ENCODE measurements at places on chromosomes 2 and 18. TPM values are rescaled to one million over a fixed set of nuclear protein-coding genes. Genes with fewer than 3 reads are reported as not detected.

- H3K27ac ChIP-seq = peak overlapping the region; percentile 99
- peaks cover 62% of the 10 kb centered on the region for H3K4me1 ChIP-seq
- peak overlapping the region; percentile 67 for H3K4me3 ChIP-seq
- H3K36me3 ChIP-seq = no peaks in the 10 kb centered on the region
- DNase-seq = no peak
- no peaks in the 10 kb centered on the region for H3K27me3 ChIP-seq
These were observed 602 bp upstream of the ADAM17 start for GRCh38 chr2:9556121-9556743.

GRCh38 chr2:24238158-24238557 lies 63.3 kb downstream of the FAM228A start:
- H3K27ac ChIP-seq = no peak overlapping the region
- H3K4me3 ChIP-seq = no peak overlapping the region
- H3K36me3 ChIP-seq = no peaks in the 10 kb centered on the region
- H3K27me3 ChIP-seq = no peaks in the 10 kb centered on the region
- no peak for DNase-seq

GRCh38 chr2:216792222-216793021 lies 67.4 kb downstream of the TNP1 start:
- peak; percentile 79 for DNase-seq
- peaks cover 58% of the 10 kb centered on the region for H3K4me1 ChIP-seq
- no peaks in the 10 kb centered on the region for H3K36me3 ChIP-seq

DNA sequence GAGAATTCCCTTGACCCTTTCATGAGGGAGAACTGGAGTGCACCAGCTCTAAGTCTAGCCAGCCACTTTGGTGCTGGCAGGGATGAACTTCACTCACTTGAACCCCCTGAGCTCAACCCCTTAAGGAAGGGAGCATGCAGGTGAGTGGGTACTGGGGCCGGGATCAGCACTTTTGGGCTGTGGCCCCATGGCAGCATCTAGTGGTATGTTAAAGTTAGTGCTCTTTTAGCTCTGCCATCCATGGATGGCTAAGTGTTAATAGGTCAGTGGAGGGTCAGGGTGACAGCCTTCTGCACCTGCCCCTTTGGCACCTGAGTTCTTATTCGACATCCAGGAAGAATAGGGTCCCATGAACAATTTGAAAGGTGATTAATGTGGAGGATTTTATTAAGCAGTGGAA lies 689.0 kb upstream of the FSHR start:
- H3K4me1 ChIP-seq = no peaks in the 10 kb centered on the region
- no peak overlapping the region for H3K4me3 ChIP-seq
- no peaks in the 10 kb centered on the region for H3K36me3 ChIP-seq
- H3K27ac ChIP-seq = no peak overlapping the region

- DNase-seq = no peak
- no peak overlapping the region for H3K4me3 ChIP-seq
- H3K27ac ChIP-seq = no peak overlapping the region
These were observed 34.7 kb upstream of the FAM136A start for GRCh38 chr2:70336552-70336951.

Gene BOK
- total RNA-seq = 112 TPM

Gene NTSR2
- not detected for total RNA-seq

Gene MYL12A
- 208 TPM for total RNA-seq

Gene STK16
- total RNA-seq = 19.9 TPM

Gene PRKCE
- total RNA-seq = 19.8 TPM
